ENCODE measurements at places on chromosomes 3 and 15. TPM values are rescaled to one million over a fixed set of nuclear protein-coding genes. Genes with fewer than 3 reads are reported as not detected.

The CPEB1 gene
- 2.7 TPM for total RNA-seq

DNA sequence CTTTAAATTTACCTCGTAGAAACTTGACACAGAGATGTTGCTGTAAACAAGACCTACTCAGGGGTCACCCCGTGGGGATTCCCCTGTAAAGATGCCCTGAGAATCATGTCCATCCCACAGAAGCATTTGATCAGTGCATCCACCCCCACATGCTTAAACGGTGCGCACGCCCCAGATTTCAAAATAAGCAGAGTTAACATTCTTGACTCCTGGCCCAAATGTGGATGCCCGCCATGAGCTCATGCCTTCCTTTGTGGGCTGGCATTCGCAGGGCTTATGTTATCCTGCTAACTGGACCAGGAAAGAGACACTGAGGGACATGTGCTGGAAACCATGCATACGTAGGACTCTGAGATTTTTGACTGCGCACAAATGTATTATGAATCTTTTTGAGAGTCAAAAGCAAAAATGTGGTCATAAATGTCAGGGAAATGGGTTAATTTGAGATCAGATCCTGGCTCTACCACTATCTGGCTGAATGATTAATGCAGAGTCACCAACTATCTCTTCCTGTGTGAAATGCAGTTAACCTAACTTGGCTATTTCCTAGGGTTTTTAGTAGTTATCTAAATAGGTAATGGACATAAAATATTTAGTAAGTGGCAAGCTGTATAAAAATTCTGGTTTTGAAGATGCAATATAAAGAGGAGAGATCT, 9.1 kb upstream of the TP63 start:
- no peak for DNase-seq

DNA sequence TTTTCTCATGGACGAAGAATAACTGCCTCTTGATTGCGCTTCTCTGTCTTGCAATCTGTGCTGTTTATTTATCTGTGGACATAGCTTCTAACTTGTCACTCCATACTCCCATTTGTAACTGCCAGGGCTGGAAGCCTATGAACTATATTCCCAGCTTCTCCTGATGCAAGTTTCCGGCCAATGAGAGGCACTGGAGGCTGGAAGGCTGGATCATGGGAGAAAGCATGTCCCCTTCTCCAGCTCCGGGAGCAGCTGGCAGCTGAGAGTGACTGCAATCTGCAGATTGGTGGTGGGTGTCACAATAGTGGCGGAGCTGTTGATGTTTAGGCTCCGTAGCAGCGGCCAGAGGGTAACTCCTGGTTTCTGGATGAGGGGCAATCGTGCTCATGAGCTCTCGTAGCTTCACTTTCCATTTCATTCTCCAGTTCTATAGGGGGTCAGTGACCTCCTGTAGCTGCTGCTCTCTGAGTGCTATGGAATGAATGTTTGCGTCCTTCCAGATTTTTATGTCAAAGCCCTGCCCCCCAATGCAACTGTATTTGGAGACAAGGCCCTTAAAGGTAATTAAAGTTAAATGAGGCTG, 35.7 kb upstream of the PCSK6 start:
- DNase-seq = no peak

- no peak for DNase-seq
These were observed 46.5 kb downstream of the SYNPR start for GRCh38 chr3:63324621-63325020.

DNA sequence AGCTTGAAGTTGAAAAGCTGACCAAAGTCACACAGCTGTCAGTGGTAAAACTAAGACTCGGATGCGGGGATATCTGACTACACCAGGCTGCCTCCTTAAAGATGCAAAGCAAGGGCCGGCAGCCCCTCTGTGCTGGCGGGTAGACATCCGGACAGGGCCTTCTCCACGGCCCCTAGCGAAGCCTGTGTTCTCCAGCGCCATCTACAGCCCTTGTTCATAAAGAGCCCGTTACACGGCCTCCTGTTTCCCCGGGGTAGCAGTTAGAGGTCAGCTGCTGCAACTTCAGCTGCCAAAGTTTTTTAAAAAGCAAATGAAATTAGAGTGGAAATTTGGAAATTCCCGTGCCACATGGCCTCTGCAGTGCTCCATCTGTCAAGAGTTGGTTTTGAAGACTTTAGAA, 383.0 kb downstream of the TBL1XR1 start:
- no peak for DNase-seq

GRCh38 chr15:89192136-89192535, 29.2 kb downstream of the RLBP1 start:
- DNase-seq = no peak

DNA sequence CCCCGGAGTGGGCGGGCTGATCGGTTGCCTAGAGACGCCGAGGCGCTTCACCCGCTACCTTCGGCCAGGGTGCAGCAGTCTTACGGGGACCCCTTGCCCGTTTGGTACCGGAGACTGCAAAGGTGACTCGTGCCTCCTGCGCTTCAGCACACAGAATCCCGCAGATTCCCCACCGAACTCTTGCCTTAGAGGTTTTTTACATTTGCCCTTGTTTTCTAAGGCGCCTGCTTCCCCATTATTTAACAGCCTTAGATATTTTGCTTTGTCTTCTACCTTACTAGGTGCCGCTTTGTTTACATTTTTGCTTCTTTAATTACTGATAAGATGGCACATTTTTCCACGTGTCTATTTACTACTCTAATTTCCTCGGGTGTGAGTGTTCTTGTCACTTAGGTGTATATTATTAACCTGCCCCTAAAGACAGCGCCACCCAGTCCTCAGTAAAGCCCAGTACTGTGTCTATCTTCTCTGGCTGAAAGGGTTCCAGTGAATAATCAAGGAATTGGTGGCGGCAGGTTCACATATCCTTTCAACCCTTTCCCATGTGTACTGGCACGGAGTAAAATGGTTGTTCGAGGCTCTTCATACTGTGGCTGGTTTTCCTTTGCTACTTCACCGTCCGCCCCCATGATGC, 573 bp upstream of the CEP152 start:
- DNase-seq = no peak

- no peak for DNase-seq
These were observed 50.1 kb downstream of the RYR3 start for GRCh38 chr15:33360886-33361285.

All from chondrocyte (in vitro differentiated cells).